ENCODE measurements at places on chromosomes 1 and 21. TPM values are rescaled to one million over a fixed set of nuclear protein-coding genes. Genes with fewer than 3 reads are reported as not detected.

DNA sequence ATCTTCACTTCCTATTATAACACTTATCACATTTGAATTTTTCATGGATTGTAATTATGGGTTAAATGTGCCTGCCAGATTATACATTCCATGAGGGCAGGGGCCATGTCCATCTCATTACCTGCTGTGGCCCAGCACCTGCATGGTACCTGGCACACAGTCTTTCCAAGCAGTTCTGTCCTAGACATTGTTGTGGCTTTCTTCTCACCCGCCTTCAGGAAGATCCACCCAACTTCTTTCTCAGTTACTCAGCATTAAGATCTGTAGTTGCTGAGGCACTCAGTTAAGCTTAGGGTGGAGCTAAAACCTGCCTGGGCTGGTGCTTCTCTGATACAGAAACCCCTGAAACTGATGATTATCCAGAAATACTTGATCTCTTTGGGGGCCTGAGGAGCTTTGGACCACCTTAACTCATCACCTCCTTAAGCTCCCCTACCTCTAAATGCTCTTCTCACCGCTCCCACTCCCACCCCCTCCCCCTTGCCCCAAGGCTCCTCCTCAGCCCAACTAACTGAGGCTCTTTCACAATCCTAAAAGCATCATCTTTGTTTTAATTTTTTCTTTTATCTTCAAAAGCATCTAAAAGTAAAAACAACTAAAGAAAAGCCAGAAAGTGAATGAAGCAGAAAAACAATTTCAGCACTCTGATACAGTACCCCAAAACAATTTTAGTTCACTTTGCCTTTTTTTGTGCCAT lies 190.6 kb downstream of the FGGY start:
- no peak for DNase-seq

- no peak for DNase-seq
Measured at GRCh38 chr1:20873311-20873710, 86.2 kb upstream of the HP1BP3 start.

GRCh38 chr1:93694819-93695218 lies 13.2 kb upstream of the BCAR3 start:
- DNase-seq: no peak

DNA sequence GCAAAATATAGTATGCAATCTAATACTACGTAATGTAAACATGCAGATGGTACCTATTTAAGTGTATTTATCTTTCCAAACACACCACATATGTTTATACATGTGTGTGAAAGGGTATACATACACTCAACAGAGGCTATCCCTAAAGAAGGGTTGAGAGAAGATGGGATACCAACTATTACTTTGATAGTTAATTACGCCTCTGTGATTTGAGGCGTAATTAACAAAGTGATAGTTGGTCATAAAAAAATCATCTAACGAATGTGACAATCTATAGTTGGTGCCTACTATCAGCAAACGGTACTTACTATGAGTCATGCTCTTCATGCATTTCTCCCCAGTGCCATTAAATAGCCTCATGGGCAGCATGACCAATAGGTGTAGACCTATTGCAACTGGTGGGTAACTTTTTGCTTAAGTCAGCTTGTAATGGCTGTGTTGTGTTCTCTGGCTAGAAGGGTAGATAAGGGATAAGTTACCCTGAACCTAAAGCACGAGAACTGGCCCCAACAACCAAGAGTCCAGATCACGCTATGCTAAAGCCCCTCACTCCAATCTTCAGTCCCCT lies 15.3 kb downstream of the RCAN1 start:
- DNase-seq: no peak

Gene SNX27
- total RNA-seq: 19.6 TPM

Gene PPP2R5A
- total RNA-seq: 52.1 TPM

Gene PRDM16
- not detected for total RNA-seq

Gene JTB
- 88.1 TPM for total RNA-seq

Gene SLC45A1
- 0.65 TPM for total RNA-seq

Gene METTL18
- 4.6 TPM for total RNA-seq

Gene RPE65
- total RNA-seq: not detected

All from T-helper 17 cell (primary cell).